ENCODE measurements at places on chromosomes 12 and 14.

- DNase-seq, result no peak
These were observed 454.9 kb downstream of the ATP23 start for GRCh38 chr12:58396239-58396638.

GRCh38 chr14:63510538-63510937, 32.6 kb downstream of the PPP2R5E start:
- no peak for DNase-seq

GRCh38 chr12:69437073-69437472, 33.1 kb upstream of the FRS2 start:
- no peak for DNase-seq

DNA sequence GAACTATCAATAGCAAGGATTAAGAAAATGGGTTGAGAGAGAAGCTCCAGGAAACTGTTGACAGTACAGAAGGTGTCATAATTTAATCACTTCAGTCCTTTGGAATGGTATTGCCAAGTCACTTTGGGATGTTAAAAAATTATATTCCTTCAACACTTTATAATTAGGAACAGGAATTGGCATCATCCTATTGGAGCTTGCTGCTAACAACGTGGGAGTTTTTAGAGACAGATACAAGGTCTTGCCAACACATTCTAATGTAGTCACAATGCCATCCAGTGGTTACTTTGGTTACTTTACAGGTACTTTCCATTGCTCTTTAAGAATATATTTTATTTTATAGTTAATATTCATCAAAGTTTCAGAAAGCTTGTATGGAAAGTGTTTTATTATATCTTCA, 310.1 kb downstream of the SYT1 start:
- DNase-seq, result no peak

- no peak for DNase-seq
These were observed 9.8 kb upstream of the KRT8 start for GRCh38 chr12:52914576-52915121.

DNA sequence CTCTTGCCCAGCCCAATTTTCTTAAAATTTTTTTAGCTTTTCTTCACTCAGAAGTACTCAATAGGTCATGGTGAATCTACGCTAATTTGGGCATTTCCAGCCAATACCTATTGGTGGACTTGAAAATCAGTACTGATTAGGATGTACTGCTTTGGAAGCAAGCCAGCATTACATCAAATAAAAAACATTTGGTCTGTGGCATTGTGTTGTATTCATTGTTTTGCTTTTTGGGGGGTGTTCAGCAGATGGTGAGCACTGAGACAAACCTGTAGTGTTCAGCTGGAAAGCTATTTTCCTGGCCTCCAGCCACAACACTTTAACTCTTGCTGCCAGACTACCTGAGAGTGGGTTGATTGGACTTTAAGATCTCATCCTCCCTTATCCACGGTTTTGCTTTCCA, 4.0 kb downstream of the MAPKAPK5 start:
- no peak for DNase-seq

- DNase-seq, result no peak
These were observed 35.3 kb downstream of the CD9 start for GRCh38 chr12:6235499-6235898.

GRCh38 chr12:58034311-58034710, 92.9 kb downstream of the ATP23 start:
- DNase-seq, result no peak

DNA sequence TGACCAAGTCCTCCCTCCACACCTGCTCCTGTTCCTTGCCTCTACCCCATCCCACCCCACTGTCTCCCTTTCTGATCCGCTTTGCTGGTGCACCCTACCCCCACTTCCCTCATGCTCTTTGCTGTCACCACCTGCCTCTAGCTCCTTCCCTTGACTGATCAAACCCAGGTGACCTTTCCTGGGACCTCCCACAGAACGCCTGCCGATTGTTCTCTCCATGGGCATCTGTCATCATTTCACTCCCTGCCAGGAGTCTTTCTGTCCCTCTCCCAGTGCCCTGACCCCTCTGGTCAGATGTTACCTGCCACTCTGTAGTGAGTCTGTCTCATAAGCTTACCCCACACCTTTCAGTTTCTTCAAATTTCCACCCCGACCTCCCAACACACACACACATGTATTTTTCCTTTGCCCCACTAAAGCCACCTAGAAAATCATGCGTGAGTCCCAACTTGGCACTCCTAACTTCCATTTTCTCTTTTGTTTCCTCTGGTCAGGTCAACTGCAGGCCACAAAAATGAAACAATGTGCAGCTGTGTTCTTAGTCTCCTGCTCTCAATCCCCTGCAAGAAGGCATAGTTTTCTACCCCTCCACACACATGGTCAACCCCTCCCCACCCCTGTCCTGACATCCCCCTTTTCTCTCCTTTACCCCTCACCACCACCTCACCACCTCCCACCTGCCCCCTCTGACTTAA, 229.8 kb downstream of the DPF3 start:
- DNase-seq, result no peak

DNA sequence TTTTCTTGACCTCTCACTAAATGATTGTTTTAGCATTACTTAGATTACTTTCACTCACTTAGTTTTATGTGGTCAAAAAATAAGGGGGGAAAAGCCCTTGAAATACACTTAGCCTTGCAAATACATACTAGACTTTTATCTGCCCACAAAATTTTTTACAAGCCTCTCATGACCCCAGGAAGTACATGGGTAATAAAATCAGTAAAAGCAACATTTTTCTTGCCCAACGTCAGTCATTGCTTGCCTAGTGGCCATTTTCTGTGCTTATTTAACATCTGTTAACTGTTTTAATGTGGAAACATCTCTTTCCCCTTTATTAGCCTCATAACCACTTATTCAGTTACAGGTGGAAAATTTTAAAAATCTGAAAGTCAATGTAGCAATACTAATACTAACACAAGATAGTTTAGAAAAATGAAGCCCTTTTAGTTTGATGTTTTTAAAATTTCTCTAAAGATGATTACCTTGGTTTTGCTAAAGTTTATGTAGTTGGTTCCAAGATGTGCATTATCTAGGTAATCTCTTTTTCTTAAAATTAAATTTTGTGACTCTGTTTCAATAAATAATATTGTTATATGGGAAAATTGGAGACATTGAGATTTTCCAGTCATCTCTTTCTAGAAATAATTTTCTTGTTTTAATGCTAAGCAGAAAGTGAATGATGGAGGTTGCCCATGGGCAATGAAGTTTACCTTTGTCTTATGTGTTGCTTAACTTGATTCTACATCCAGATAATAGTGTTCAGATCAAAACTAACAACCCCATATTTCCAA, 175.5 kb downstream of the TMTC2 start:
- DNase-seq, result no peak

GRCh38 chr12:83784298-83784890, 1097.7 kb downstream of the TMTC2 start:
- no peak for DNase-seq

- no peak for DNase-seq
These were observed 330.5 kb downstream of the RGS6 start for GRCh38 chr14:72262771-72263170.

GRCh38 chr14:91047174-91047753, 13.2 kb downstream of the RPS6KA5 start:
- no peak for DNase-seq

- peak; percentile 94 for DNase-seq
These were observed 6.7 kb downstream of the HDAC7 start for GRCh38 chr12:47812797-47813510.

DNA sequence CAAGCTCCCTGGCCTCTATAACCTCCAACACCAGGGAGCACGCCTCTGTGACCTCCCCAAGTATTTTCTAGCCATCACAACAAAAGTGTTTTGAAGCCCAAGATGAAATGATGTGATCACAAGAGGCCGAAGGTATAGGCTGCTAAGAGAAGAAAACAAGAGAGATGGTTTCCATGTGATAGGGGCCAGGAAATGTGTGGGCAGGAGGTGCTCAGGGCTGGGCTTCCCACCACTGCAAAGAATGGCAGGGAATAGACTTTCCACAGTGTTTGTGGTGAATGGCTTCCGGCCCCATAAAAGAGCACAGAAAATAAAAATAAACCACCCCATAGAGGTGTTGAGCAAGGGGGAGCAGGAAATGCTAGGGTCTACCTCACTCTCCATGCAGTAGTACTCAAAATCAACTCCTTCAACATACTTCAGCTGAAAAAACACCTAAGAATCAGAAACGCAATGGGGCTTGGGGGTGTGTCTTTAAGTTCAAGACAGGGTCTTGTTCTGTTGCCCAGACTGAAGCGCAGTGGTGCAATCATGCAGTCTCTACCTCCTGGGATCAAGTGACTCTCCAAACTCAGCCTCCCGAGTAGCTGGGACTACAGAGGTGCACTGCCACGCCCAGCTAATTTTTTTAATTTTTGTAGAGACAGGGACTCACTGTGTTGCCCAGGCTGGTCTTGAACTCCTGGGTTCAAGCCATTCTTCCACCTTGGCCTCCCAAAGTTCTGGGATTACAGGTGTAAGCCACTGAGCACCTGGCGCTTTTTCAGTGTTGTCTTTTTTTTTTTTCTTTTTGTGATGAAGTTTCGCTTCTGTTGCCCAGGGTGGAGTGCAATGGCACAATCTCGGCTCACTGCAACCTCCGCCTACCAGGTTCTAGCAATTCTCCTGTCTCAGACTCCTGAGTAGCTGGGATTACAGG, 27.1 kb downstream of the DAD1 start:
- peak; percentile 76 for DNase-seq

DNA sequence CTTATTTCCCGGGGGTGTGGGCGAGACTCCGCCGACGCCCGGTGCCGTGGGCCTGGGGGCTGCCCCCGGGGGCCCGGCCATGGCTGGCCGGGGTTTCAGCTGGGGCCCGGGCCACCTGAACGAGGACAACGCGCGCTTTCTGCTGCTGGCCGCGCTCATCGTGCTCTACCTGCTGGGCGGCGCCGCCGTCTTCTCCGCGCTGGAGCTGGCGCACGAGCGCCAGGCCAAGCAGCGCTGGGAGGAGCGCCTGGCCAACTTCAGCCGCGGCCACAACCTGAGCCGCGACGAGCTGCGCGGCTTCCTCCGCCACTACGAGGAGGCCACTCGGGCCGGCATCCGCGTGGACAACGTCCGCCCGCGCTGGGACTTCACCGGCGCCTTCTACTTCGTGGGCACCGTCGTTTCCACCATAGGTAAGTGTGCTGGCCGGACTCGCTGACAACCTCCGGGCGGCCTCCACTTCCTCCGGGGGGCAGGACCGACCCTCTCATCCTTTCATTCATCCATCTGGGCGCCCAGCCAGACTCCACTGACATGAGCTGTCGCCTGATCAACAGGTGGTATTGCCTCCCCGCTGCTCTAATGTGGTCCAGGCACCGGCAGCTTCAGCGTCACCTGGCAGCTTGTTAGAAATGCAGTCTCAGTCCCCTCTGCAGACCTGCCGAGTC, 467 bp downstream of the KCNK13 start:
- DNase-seq, result peak; percentile 10

DNA sequence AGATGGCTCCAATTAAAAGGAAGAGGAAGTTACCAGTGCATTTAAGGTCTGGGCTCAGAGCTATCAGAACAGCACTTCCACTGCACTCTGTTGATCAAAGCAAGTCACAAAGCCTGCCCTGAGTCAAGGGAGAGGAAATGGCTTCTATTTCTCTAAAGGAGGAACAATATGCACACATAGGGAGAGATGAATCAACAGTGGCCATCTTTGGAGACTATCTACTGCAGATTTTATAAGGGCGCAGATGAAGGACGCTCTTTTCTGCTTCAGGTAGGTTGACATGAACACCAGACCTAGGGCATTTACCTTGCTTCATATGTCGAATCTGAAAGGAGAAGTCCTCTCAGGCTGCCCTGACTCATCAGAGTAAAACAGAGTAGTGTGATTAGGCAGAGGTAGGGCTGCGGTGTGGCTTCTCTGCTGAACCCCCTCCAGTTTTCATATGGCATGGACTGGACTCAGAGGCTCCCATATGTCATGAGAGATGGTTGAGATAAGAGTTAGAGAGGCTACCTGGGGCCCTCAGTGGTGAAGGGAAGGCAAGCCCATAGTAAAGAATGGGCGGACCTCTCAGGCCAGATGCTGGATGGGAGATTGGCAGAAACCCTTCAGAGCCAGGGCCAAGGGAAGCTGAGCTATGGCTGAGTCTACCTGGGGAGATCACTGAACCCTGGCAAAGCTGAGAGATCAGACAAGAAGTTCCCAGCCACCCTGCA, 84.4 kb downstream of the ARF6 start:
- DNase-seq, result peak; percentile 52

DNA sequence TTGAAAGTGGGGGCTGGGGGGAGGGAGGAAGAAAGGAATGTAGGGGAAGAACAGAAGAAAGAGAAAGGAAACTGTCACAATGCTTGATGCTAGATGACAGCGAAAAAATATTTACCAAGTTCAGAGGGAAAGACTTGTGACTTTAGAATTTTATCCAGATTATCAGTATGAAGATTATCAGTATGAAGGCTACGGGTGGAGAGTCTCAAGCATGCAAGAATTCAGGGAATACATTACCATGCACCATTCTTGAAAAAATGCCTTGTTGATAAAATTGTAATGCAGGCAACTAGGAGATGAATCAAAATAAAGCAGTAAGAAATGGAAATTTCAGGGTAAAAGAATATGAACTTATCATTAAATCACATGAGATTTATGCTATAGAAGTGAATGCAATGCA, 376.8 kb downstream of the PCNX1 start:
- DNase-seq, result no peak

DNA sequence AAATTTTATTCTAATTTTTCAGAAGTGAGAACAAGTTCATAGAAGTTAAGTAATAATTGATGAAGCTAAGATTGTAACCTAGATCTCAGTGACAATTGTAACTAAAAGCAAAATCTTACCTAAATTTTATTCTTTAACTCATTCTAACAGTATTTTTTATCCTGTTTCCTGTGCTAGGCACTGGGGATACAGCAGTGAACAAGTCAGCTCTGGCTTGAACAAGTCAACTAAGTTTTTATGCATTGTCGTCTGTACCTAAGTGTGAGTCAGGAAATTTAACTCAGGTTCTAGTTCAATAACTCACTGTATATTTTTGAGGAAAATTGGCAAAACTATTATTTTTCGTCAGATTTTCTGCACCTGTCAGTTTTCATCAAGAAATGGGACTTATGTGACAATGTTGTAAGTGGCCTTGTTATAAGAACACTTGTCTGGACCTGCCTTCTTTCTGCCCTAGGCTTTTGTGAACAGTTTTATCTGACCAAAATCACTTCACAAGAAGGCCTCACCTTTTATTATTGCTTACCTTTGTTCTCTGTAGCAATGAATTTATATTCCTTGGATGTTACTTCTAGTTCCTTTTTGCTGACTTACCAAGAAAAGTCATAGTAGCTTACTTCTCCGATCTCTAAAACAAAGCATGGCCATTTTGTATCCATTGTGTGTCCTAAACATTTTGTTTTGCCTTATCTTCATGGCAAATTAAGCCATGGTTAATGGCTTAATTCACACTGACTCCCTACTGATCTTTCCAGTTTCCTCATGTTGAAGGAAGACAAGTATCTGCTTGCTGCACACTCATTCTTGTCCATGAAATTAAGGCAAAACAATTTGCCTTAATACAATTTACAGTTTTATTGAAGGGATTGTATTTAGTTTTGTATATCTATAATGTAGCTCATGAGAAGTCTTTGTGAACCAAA, 2.7 kb downstream of the TMTC3 start:
- no peak for DNase-seq

Measured in stimulated activated naive CD8-positive, alpha-beta T cell treated with anti-CD3 and anti-CD28 coated beads, Interleukin-15, Interleukin-2, amounts not matched to agents 100 U/mL and 50 U/mL, for 24 hours (primary cell).